Activated naive CD8-positive, alpha-beta T cell treated with anti-CD3 and anti-CD28 coated beads, Interleukin-2, amount 50 U/mL, for 24 hours (primary cell): ENCODE measurements at places on chromosomes 7 and 10.

DNA sequence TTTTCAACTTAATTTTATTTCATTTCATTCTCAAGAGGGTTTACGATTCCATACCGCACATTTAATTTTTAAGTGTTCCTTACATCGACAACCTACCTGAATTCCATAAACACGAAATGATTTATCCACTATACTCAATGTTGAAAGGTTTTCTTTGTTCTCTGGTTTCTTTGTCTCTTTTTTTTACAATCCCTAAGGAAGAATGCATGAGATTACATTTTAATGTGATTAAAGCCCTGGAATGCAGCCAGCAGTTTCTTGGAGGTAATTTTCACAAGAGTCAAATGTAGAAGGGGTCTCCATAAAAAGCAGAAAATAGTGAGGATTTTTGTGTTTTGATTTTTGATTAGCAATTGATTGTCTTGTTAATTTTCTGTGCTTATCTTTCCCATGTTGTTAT, 59.2 kb upstream of the ADCY1 start:
- no peaks in the 10 kb centered on the region for H3K36me3 ChIP-seq
- H3K27ac ChIP-seq: no peak overlapping the region
- no peaks in the 10 kb centered on the region for H3K27me3 ChIP-seq

DNA sequence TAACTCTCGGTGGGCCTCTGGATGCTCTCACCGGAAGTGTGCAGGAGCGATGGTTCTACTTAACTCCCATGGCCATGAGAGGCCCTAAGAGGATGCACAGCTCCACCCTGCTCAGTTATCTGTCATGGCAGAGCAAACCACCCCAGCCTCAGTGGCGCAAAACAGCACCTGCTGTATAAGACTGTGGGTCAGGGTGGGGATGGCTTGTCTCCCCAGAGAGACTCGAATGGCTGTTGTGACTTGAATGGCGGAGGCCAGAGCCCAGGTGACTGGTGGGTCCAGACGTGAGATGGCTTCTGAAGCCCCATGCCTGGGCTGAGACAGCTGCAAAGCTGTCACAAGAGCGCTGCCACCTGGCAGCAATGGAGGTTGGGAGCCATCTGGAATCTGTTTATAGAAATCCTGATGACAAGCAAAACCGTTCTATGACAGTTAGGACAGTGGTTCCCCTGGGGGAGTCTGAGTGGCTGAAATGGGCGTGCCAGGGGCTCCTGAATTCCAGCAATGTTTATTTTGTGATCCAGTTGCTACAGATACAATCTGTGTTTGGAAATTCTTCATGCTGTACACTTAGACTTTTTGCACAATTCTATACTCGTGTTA, 490.5 kb downstream of the TCERG1L start:
- no peak overlapping the region for H3K27ac ChIP-seq
- H3K36me3 ChIP-seq: no peaks in the 10 kb centered on the region
- H3K4me1 ChIP-seq: no peaks in the 10 kb centered on the region

- no peak for DNase-seq
- no peak overlapping the region for H3K4me3 ChIP-seq
- no peaks in the 10 kb centered on the region for H3K27me3 ChIP-seq
- no peaks in the 10 kb centered on the region for H3K36me3 ChIP-seq
- H3K27ac ChIP-seq: no peak overlapping the region
Observed at GRCh38 chr7:142860968-142861367, 6.1 kb downstream of the EPHB6 start.

DNA sequence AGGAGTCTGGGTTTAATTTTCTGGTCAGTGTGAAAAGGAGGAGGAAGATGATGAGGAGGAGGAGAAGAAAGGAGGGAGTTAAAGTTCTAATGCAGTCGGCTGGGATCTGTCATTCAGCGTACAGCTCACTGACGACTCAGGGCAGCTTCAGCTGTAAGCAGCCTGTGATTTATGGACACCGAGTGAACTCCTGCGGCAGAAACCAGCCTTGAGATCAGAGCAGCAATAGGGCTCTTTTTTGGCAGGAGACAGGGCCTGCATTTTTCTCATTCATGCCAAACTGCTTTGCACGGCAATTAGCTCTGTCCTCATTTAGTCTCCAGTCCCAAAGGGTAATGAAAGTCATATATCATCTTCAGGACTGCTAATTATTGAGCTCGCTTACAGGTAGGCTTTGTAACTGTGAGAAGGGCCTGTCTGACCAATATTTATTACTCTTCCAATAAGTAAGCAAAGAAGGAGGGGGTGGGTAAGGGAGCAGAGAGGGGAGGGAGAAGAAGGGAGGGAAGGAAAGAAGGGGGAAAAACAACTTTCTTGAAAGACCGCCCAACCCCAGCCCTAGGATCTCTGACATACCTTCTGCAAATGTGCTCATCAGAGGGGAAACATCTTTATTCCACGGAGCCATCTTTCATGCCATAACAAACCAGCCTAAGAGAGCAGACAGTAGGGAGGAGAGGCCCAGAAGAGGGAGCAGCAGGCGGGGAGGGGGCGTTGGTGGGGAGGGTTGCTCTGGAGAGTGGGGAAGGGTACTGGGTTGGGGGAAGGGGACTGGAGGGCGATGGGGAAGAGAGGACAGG, 48.1 kb upstream of the COMTD1 start:
- H3K36me3 ChIP-seq: no peaks in the 10 kb centered on the region
- no peak overlapping the region for H3K27ac ChIP-seq
- DNase-seq: no peak
- H3K4me3 ChIP-seq: no peak overlapping the region
- peaks cover 15% of the 10 kb centered on the region for H3K27me3 ChIP-seq

DNA sequence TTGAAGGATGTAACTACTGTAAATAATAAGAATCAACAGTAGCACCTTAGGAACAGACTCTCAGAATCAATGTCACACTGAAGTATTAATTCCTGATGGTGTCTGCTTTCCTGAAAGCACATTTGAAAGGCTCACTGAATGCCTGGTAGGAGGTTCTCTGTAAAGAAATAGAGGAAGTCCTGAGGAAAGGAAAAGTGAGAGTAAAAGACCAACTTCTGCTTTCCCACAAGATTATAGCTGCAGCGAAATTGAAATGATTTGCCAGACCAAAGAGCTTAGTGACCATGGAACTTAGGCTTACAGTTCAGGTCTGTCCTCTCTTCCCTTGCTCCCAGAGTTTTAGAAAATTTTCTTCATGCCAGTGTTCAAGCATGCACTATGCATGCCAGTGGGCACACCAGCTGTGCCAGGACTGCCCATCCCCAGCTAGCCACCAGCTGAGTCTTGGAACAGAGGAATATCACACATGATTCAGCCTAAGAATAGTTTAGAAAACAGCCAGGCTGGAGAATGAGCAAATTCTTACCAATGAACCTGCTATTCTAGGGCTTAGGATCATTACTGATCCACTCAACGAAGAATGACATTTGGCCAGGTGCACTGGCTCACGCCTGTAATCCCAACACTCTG, 123.2 kb downstream of the HERPUD2 start:
- H3K4me3 ChIP-seq: no peak overlapping the region
- no peaks in the 10 kb centered on the region for H3K36me3 ChIP-seq
- peaks cover 2% of the 10 kb centered on the region for H3K27me3 ChIP-seq
- peaks cover 4% of the 10 kb centered on the region for H3K4me1 ChIP-seq
- DNase-seq: no peak
- no peak overlapping the region for H3K27ac ChIP-seq

GRCh38 chr7:71595176-71595575, 463.2 kb downstream of the GALNT17 start:
- no peak overlapping the region for H3K27ac ChIP-seq
- no peaks in the 10 kb centered on the region for H3K4me1 ChIP-seq
- no peaks in the 10 kb centered on the region for H3K36me3 ChIP-seq
- DNase-seq: no peak
- no peak overlapping the region for H3K4me3 ChIP-seq

DNA sequence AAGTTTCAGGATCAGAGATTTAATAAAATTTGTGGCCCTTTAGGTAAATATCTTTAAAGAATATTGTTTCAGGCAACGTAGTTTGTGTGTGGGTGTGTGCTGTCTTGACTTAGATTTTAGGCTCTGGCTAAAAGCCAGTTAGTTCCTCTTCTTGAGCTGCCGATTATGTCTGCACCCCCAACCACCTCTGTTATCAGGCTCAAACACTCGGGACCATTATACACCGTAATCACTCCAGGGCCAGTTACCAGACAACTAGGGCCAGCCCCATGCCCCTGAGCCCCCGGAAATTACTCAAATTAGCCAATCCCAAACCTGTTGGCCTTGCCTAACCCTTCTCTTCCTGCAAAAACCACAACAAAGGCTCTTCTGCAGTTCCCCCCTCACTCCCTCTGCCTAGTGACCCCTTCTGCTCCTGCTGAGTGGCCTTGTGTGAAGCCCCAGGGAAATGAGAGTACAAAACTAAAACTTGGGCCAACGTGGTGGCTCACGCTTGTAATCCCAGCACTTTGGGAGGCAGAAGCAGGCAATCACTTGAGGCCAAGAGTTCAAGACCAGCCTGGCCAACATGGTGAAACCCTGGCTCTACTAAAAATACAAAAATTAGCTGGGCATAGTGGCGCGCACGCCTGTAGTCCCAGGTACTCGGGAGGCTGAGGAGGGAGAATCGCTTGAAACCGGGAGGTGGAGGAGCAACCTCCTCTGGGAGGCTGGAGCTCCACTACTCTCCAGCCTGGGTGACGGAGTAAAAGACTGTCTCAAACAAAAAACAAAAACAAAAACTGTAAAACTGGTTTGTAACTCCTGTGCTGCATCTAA, 9.2 kb upstream of the HNRNPF start:
- H3K4me1 ChIP-seq: peaks cover 46% of the 10 kb centered on the region
- H3K4me3 ChIP-seq: peak overlapping the region; percentile 45
- peaks cover 8% of the 10 kb centered on the region for H3K36me3 ChIP-seq
- peak; percentile 67 for DNase-seq

- H3K27ac ChIP-seq: no peak overlapping the region
- peaks cover 20% of the 10 kb centered on the region for H3K27me3 ChIP-seq
- DNase-seq: no peak
- H3K4me1 ChIP-seq: no peaks in the 10 kb centered on the region
Observed at GRCh38 chr10:10985361-10985760, 32.3 kb upstream of the CELF2 start.

DNA sequence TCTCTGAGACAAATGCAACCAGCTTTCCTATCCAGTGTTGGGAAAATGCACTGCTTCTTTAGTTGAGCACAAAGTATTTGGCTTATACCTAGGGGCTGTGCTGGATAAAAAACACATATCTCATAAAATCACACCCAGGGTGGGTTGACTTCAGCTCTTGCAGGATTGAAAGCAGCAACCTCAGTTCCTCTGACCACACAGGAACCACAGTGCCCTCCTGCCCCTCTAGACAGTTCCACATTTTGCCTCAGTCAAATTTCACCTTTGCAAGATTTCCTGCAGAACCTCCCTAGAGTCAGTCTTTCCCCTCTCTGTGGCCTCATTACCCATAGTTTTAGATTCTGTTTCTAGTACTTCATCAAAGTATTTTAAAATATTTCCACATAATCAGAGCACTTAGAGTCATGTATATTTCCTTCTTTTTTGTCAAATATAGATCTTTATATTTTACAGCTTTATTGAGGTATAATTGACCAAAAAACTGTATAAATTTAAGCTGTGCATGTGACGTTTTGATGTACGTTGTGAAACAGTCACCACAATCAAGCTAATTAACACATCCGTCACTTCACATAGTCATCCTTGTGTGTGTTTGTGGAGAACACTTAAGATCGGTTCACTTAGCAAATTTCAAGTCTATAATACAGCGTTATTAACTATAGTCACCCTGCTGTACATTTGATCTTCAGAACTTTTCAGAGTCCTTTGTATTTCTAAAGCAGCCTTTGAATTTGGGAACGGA, 37.0 kb upstream of the EGR2 start:
- H3K4me3 ChIP-seq: peak overlapping the region; percentile 65
- peaks cover 5% of the 10 kb centered on the region for H3K27me3 ChIP-seq
- DNase-seq: peak; percentile 65
- no peaks in the 10 kb centered on the region for H3K36me3 ChIP-seq
- H3K4me1 ChIP-seq: peaks cover 72% of the 10 kb centered on the region

DNA sequence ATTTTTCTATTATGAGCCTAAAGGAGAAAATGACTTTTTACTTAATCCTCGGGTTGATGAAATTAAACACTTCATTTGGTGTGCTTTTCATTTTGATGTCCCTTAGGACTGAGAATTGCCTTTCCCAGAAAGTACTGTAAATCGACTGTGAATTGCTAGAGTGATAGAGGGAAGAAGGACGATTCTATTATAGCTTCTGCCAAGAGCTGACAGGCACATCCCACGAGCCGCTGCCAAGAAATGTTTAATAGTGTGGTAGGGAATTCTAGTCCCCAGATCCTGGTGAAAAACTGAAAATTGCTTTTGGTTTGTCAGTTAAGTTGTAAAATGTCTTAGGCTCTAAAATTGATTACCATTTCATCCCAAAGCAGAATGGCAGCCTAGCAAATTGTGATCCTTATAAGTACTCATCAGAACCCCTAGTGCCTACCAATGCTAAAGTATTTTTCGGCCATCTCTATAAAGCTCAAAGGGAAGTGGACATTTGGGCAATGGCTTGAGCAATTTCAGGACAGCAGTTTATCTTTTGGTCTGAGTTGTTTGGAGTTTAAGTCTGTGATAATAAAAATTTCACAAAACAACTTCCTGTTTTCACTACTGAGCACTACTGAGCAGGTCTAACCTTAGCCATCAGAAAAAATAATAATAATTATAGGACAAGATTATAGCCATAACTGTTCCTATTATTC, 44.6 kb upstream of the HYCC1 start:
- no peak overlapping the region for H3K4me3 ChIP-seq
- H3K36me3 ChIP-seq: no peaks in the 10 kb centered on the region
- no peak overlapping the region for H3K27ac ChIP-seq

- H3K4me1 ChIP-seq: peaks cover 4% of the 10 kb centered on the region
- DNase-seq: no peak
- no peak overlapping the region for H3K27ac ChIP-seq
Observed at GRCh38 chr10:86614853-86615252, 39.5 kb upstream of the OPN4 start.

DNA sequence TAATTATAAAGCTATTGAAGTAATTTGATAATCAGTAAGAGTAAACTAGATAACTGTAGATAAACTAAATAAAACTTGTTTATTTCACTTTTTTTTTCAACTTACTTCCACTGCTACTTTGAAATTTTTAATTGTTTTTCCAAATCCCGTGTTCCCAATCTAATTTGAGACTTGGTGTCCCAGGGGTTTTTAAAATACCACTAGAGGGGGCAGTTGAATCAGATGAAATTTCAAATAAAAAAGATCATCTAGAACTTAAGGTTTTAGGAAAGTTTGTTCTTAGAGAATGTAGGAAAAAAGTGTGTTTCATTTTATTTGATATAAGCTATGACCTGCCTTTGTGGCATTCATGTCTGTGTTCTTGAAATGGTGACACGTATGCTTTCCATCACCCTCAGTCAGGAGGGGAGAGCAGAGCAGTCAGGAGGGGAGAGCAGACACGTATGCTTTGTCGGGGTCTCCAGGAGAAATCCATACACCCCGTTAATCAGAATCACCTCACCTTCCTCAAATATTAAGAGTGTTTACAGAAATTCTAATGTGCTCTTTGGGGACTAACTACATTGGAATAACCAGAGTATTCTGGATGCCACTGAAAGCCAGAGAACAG, 49.9 kb downstream of the C10orf67 start:
- no peak for DNase-seq
- H3K4me3 ChIP-seq: no peak overlapping the region
- H3K27me3 ChIP-seq: peaks cover 20% of the 10 kb centered on the region
- H3K27ac ChIP-seq: no peak overlapping the region
